ENCODE measurements at places on chromosomes 1 and 21.

GRCh38 chr1:114314098-114314497, 160.4 kb upstream of the SYT6 start:
- no peaks in the 10 kb centered on the region for H3K36me3 ChIP-seq
- H3K27ac ChIP-seq = no peak overlapping the region
- no peak overlapping the region for H3K4me3 ChIP-seq
- no peak for DNase-seq
- no peaks in the 10 kb centered on the region for H3K27me3 ChIP-seq
- H3K4me1 ChIP-seq = no peaks in the 10 kb centered on the region

GRCh38 chr1:246351721-246352120, 155.4 kb downstream of the SMYD3 start:
- no peak for DNase-seq
- no peak overlapping the region for H3K27ac ChIP-seq
- H3K36me3 ChIP-seq = peaks cover 23% of the 10 kb centered on the region
- no peaks in the 10 kb centered on the region for H3K27me3 ChIP-seq
- no peak overlapping the region for H3K4me3 ChIP-seq
- no peaks in the 10 kb centered on the region for H3K4me1 ChIP-seq

DNA sequence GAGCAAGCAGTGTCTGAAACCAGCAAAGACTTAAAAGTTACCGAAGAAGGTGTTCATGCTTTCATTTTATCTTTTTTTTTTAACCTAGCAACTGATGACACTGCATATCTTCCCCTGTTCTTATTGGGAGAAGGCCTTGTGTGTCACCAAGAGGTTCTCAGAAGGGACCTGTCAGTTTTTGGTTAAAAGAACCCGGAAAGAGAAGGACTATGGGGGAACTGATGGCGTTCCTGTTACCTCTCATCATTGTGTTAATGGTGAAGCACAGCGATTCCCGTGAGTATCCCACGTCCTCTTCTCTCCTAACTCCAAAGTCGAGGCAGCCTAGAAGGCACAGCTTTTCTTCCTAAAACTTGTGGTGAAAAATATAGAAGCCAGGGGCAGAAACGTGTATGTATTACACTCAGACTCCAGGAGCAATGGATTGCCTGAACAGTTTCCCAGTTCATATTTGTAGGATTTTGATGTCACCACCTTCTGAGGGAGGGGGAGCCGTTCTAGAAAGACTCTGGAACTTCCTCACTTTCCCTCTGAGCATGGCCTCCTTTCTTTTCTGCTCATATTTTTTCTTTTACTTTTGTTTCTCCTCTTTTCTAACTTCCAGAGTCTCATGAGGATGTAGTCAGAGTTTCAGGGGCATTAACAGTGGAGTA, at the start of gene MR1:
Gene MR1, plus strand, starts transcription at position 185 of the 653 bp plus-strand sequence. Its CDS starts 25 bp downstream, at position 210.
- DNase-seq = peak; percentile 21
- no peaks in the 10 kb centered on the region for H3K27me3 ChIP-seq
- peaks cover 7% of the 10 kb centered on the region for H3K36me3 ChIP-seq
- H3K27ac ChIP-seq = peak within 1 kb of the TSS; percentile 98

DNA sequence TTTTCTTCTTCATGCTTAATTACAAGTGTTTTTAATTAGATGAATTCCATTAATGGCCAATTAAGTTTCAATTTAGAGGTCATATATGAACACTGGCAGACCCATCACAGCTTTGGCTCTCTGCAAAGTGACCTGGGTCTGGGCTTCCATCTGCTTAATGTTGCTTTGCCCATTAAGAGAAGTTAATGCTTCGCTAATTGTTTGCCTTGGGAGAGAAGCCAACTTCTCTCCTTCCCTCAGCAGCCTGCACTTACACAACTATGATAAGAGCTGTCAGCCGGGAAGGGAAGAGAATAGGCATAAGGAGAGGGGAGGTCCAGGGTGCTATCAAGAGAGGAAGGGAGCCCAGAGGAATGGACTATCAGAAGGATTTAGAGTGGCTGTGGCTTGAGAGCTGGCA, 29.0 kb upstream of the CCDC190 start:
- peaks cover 4% of the 10 kb centered on the region for H3K4me1 ChIP-seq
- no peak overlapping the region for H3K4me3 ChIP-seq
- H3K27ac ChIP-seq = no peak overlapping the region

DNA sequence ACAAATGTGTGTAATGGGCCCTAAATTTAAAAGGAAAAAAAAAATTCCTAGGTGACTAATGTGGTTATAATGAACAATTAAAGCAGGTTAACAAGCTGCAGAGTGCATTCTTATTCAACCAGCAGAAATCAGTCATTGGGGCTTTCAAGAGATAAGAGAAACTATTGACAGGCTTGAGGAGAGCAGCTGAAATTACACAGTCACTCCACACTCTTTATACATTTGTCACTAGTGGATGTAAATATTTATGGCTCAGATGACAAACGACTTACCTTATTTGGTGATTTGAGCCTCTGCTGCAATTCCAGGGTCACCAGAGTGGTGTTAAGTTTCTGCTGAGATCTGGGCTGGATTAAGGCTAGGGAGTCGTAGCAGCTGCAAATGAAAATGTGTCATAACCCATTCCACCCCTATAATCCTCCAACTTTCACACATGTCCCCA, 896.3 kb downstream of the TTLL7 start:
- no peaks in the 10 kb centered on the region for H3K4me1 ChIP-seq
- no peak overlapping the region for H3K27ac ChIP-seq
- no peak overlapping the region for H3K4me3 ChIP-seq
- no peaks in the 10 kb centered on the region for H3K27me3 ChIP-seq
